ENCODE measurements at places on chromosomes 2 and 18.

GRCh38 chr2:71748227-71748626, 294.9 kb downstream of the DYSF start:
- no peak for DNase-seq

GRCh38 chr2:36376319-36376765, 20.8 kb downstream of the CRIM1 start:
- no peak for DNase-seq

DNA sequence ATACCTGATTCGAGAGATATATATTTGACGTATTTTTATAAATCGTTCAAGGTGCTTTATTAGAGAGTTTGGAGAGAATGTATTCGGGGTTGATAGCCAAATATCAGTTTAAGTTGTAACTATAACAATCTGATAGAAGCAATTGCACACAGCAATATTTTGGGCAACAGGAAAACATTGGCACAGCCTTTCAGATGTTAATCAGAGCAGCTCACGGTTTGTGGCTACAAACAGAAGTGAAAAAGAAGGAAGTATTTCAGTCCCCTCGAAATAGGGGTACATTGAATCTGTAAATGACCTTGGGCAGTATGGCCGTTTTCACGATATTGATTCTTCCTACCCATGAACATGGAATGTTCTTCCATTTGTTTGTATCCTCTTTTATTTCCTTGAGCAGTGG, 20.6 kb downstream of the SERPINB10 start:
- no peak for DNase-seq

- DNase-seq: no peak
Observed at GRCh38 chr2:35946478-35946877, 409.1 kb upstream of the CRIM1 start.

DNA sequence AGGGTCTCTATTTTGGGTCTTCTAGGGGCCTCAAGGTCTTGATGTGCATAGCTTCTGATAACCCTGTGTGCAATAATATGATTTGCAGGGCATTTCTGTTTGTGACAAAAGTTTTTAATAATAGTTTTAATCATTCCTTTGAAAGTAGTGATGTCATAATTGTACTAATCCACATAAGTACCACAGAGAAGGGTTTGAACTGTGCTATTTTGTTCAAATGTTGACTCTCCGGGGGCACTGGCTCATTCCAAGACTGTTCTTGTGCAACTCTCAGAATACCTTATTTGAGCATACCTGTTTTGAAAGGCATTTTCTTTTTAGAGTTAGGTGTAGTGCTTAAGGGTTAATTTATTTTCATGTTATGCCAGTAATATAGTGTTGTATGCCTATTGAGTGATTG, 41.6 kb downstream of the PLEKHB2 start:
- no peak for DNase-seq

GRCh38 chr2:238042849-238043584, 17.8 kb upstream of the SCLY start:
- no peak for DNase-seq

- DNase-seq: no peak
Observed at GRCh38 chr2:191611614-191612013, 66.3 kb upstream of the NABP1 start.

- DNase-seq: peak; percentile 13
Observed at GRCh38 chr2:207423886-207424285, 105.9 kb upstream of the CREB1 start.

DNA sequence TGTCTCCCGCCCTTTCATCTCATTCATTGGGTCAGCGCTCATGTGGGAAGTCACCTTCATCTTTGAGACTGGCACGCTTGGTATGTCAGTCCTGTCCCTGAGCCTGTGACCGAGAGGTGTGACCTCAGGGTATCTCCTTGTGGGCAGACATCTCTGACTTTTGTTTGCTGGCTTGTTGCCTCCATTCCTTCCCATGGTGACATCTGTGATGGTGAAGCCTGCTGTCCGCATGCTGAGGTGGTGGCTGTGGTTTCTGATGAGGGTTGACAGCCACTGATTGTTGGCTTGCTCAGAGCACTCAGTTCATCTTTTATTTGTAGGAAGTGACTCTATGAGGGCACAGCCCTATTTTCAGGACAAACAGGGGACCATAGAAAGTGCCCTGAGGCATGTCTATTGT, 139.2 kb downstream of the SLC4A3 start:
- DNase-seq: no peak

DNA sequence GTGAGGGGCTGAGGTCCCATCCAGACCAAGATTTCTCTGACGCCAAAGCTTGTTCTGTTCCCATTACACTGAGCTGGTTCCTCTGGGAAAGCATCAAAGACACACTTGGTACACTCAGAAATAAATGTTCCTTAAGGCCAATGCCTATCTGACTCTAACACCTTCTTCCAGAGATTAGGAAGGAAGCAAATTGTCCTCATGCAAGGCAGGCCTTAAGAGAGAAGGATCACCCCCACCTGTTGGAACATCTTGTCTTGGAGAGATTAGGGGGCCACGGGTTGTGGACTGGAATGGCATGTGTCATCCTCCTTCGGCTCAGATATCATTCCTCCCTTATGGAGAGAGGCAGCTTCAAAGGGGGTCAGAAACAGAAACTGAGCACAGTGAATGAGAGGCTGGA, 100.2 kb downstream of the ANKRD44 start:
- no peak for DNase-seq

DNA sequence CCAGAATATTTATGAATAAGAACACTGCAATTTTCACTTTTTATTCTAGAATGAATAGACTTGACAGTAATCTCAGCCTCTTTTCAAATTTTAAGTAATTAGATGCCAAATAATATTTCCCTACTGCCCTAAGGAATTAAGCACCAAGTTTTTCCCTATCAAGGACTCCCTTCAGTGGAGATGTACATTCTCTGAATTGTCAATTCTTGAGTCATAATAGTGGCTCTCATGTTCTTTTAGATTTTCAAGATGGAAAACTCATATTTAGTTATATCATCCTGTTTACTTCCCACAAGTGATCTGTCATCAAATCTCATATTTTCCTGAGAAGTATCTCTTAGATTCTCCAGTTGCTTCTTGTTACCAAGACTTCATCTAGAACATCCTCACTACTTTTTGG, 1248.9 kb upstream of the CHAC2 start:
- no peak for DNase-seq

- no peak for DNase-seq
Observed at GRCh38 chr2:30627151-30627550, 180.1 kb downstream of the CAPN13 start.

DNA sequence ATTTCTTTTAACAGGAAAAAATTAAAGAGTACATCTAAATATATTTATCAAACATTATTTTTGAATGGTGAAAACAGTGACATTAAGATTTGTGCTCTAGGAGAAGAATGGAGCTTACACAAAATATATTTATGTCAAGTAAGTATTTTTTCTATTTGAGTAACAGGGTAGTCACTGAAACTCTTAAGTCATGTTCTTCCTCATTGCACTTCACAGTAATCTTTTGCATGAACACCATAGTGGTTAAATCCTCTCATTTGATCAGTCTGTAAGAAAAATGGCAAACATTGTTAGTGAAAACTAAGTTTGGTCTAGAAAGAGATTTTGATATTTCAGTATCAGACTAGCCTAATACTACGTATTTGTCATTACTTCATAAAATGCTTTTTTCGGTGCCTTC, 8.1 kb downstream of the GMCL1 start:
- DNase-seq: no peak

DNA sequence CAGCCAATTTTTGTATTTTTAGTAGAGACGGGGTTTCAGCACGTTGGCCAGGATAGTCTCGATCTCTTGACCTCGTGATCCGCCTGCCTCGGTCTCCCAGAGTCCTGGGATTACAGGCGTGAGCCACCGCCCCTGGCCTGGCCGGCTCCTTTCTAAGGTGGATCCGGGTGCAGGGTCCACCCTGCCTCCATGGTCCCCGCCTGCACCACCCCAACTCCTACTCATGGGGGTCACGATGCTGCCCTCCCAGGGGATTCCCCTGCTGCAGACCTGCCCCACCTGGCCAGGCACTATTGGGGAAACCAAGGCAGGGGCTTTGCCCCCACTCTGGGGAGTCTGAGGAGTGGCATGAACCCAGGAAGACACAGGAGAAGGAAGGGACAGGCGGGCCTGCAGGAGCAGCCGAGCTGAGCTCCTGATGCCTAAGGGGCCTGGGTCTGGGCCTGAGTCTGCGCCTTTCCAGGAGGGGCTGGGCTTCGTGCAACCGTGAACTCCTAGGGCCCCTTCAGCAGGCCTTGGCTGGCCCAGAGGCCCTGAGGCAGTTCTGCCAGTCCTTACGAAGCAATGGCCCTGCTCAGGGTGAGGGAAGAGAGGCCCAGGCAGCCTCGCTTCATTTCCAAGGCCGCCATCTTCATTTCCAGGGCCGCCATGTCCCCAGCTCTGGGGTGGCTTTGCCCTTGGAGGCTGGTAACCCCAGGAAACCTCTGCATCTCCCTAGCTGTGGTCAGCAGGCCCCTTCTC, 67.2 kb upstream of the SMAD7 start:
- no peak for DNase-seq

GRCh38 chr18:26367425-26367824, 141.2 kb downstream of the TAF4B start:
- DNase-seq: no peak

DNA sequence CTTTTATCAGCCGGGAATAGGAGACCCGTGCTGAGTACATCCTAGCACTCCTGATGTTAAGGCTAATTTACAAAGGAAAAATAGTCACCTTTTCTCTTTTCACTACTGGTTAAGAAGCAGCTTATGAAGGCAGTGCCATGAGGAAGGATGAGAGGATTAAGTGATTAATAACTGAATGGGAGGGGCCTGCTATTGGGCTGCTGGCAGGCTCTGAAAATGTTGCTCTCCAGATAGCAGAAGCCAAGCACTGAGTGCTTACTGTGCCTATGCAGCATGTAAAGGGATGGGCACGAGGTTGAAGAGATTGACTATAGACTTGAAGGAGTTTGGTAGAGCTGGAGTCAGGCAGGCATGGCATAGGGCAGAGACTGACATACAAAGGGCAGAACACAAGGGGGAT, 282.4 kb upstream of the THSD7B start:
- DNase-seq: no peak

DNA sequence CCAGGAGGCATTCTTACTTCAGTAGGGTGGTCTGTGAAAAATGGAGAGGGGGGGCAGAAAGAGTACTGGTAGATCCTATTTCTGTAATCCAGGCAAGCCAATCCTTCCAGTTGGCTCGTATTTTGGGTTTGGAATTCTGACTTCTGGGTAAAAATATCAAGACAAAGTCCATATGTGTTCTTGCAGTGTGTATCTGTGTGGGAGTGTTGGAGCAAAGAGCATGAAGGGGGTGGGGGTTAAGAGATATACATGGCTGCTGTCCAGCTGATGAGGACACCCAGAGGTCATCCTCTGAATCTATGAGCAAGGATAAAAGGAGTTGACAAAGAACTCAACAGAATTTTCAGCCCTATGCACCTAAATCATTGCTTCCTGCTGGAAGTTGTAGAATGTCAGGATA, 375.8 kb upstream of the PIK3C3 start:
- no peak for DNase-seq

DNA sequence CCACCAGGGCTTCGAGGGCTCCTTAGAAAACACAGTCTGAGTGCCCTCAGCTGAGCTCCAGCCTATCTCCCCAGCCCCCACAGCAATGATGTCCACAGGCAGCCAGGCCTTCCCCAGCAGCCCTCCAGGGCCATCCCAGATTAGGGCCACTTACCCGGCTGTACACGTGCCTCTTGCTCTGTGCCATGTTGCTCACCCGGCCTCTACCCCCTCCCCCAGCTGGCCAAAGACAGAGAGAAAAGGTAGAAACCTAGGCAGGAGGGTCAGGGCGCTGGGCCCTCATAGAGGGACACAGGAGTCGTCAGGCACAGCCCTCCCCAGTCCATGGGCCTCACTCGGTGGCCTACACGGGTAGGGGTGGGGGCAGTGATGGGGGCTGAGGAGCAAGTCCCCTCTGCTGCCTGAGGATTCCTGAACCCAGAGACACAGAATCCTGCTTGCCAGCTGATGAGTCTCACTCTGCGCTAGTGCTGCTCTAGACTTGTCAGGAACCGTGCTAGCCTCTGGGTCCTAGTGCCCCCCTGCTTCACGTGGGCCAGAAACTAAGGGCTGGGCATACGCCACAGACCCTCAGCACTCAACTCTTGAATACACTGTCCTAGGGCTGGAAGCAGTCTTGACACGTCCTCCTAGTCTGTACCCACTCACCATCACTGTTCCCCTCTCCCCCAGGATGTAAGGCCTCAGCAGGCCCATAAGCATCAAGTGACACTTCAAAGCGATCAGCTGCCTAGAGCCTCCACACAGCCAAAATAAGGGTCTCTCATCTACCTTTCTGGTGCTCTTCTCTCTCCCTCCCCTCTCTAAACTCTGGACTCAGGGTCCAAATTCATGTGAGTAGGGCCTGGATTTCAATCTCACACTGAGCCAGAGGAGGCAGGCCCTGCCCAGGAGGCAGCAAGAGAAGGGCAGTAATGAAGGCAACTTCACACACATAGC, at the start of gene DCTN1:
Gene DCTN1, minus strand, starts transcription at position 461 of the 939 bp plus-strand sequence. Its CDS starts 274 bp downstream, at position 187.
- DNase-seq: no peak

- no peak for DNase-seq
Observed at GRCh38 chr2:69717861-69718273, 24.1 kb upstream of the ANXA4 start.

DNA sequence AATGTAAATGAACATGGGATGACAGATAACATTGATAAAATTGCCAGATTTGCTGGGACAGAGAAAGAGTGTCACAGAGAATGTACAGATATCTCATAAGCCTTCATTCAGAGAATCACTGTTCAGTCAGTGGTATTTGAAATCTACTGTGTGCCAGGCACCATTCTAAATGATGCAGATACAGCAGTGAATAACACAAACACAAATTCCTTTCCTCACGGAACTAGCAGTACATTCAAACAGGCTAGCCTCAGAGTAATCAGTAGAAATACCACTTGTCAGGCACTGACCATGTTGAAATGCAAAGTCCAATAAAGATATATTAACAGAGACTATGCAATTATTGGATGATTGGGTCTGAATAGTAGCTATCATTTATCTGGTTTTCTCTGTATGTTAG, 211.0 kb downstream of the RDH14 start:
- no peak for DNase-seq

GRCh38 chr2:100581277-100581612, 18.5 kb downstream of the PDCL3 start:
- no peak for DNase-seq

GRCh38 chr18:28692337-28692736, 515.4 kb upstream of the CDH2 start:
- DNase-seq: no peak

DNA sequence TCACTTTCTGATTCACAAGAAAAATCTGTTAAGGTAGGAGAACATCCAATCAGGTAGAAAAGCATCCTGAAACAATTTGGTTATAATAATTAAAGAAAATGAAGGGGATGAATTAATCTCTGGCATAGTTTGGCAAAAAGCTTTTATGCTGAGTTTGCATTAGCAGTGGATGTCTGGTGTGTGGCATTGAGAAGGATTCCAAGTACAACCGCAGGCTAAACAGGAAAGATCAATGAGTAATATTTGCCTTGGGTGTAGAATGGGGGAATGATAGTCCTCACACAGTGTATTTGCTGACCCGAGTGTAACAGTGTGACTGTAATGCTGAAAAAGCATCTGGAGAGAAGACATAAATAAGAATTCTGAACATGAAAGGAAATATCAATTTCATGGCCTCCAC, 68.3 kb upstream of the SESTD1 start:
- DNase-seq: no peak

GRCh38 chr2:231554748-231555545, 24.7 kb upstream of the NMUR1 start:
- no peak for DNase-seq
